ENCODE measurements at places on chromosomes 2 and 18.

DNA sequence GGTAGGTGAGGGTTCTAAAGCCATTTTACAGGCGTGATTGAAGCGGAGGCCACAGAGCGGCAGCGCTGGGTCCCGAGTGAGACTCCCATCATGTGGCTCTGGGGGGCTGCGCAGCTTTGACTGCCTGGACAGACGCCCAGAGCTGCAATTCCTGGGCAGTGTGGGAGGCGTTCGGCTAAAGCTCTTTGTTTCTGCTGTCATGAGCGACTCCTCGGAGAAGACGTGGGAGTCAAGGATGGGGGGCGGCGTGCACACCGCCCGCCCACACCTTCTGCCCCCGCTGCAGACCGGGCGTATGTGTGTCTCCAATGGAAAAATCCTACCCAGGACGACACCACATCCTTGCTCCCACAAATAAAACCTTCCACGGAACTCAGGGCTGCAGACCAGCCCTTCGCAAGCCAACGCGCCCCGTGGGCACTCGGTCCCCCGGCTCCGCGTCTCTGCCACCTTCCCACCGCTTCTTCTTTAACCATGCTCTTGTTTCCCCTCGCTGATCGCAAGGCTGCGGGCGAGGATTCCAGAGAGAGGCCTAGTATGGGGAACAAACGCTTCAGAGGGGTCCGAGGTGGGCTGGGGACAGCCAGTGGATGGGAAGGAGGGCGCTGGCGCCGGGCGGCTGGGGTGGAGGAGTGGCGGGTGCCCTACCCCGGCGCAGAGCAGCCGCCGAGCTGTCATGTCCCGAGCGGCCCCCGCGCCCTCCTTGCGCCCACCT is 680 bp upstream of the LBH start:
- peak; percentile 72 for DNase-seq

- no peak for DNase-seq
Measured at GRCh38 chr18:70127359-70127758, 78.1 kb downstream of the RTTN start.

GRCh38 chr18:79498662-79499061 is 102.9 kb downstream of the NFATC1 start:
- DNase-seq = no peak

DNA sequence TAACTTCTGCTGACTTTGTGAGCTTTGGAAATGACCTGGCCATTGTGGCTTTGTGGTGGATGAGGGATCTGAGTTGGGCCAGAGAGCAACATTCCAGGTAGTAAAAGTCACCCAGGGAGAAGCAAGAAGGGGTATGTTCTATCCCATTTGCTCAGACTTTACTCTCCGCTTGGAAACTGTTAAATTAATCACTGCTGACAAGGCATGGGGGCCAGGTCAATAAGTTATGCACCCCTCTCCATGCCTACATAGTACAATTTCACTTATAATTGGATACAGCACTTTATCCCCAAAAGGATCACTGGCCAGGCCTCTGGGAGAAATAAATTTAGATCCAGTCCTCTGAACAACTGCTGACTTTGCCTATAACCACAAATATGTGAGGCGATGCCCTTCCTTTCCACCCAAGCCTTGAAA is 92.1 kb downstream of the RPRM start:
- DNase-seq = no peak

DNA sequence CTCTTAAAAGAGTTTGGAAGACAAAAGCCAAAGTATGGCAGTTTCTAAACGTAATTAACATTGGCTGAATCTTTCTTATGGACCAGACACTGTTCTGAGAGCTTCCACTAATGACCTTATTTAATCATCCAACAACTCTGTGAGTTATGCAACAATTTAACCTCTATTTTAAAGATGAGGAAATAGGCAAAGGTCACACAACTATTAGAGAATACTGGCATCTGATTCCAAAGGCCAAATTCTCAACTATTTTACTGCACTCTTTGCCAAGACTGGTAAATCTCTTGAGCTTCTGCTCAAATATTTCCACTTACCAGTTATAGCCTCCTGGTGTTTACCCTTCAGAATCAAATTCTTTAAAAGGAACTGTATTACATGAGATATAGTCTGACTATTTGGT is 42.1 kb upstream of the ERMN start:
- DNase-seq = no peak

- no peak for DNase-seq
Measured at GRCh38 chr2:141565597-141565996, 565.2 kb downstream of the LRP1B start.

GRCh38 chr18:28574175-28574574 is 397.2 kb upstream of the CDH2 start:
- no peak for DNase-seq

DNA sequence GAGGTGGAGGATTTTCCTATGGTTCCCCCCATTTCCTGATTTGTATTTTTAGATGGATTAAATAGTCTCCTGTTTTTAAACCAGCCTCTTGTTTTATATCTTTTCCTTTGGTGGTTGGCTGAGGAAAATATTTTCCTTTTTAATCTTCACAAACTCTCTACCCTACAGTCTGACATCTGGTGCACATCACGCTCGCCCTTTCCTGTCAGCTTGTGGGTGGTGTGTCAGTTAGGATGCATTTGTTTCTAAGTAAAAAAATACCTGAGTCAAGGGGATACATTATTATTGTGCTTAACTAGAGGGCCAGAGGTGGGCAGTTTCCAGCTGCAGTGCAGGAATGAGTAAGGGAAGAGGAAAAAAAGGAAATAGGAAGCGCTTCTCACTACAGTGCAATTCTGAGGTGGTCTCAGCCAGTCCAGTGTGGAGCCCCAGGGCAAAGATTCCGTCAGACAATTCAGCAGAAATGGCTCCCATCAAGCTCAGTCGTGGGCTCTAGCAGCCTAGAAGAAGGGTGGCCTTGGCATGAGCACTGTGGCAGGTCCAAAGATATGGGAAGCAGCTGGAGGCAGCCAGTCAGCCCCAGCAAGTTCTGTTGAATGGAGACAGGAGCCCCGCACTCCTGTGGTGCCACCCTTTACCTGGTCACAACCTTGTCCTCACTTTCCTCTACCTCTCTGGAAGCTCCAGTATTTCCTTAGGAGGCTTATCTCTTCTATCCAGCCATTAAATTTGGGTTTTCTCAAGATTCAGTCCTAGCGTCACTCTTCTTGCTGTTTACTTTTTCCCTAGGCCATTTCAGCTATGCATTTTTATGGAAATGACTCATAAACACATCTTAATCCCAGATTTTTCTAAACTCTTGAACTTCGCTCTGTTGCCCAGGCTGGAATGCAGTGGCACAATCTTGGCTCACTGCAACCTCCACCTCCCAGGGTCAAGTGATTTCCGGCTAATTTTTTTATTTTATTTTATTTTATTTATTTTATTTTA is 18.5 kb downstream of the SFTPB start:
- no peak for DNase-seq

DNA sequence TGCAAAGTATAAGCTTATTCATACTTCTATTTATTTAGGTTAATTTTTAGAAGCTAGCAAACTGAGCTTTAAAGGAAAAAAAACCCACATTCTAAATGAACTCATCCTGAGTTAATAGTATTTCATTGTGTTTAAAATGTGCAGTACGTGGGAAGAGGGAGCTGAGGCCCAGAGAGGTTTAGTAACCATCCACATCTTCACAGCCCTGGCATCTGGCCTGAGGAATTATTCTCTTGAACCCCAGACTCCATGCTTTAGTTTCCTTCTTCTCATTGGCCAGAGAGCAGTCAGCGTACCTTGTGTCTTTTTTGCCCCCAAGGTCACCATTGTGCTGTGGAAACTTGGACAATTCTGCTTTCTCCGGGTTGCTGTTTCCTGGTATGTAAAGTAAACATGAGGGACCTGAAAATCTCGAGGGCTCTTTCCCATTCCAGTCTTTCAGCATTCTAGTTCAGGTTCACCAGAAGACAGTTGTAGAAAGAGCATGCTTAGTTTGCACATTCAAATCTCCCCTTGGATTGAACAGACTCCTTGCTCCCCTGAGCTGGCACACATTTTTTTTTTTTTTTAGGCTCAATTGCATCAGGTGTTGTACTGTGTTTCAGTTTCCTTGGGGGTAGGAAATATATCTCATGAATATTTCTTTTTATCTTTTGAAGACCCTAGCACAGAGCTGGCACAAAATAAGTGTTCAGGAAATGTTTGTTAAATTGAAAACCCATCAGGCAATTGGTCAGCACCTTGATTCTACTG is 81.4 kb downstream of the MYCN start:
- DNase-seq = no peak

DNA sequence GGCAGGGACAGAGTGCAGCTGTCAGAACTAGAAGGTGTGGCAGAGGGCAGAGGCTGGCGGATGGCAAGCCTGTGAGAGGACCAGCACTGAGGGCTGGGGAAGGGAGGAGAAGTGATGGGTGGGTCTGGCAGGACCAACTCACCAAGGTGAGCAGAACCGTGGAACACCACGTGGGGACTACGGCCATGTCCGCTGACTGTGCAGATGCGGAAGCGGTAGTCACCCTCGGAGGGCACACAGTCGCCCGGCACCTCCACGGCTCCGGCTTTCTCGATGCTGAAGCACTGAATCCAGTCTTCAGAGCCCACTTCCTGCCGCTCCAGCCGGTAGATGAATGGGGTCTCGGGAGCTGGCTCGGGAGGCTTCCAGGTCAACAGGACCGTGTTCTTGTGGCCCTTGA is 4.2 kb downstream of the OBSL1 start:
- no peak for DNase-seq

- no peak for DNase-seq
Measured at GRCh38 chr18:39846265-39846664, 2108.8 kb upstream of the PIK3C3 start.

GRCh38 chr18:10041180-10041579 is 127.4 kb downstream of the VAPA start:
- DNase-seq = no peak

GRCh38 chr18:13112982-13113381 is 105.6 kb upstream of the LDLRAD4 start:
- DNase-seq = no peak

DNA sequence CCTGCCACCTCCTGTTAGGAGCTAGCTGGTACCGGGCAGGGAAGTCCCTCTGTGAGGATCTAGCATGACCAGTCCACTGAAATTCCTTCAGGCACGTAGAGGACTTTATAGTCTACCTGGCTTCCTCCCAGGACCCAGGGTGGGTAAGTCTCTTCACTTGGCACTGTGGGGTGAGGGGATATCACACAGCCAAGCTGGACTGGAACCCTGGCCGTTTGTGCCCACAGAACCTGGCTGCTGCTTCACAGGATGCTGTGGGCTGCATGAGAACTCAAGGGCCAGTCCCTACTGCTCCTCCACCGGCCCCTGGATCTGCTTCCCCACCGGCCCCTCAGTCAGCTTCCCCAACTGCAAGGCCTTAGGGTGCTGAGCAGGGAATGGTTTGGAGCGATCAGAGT is 35.8 kb downstream of the HS1BP3 start:
- DNase-seq = no peak

DNA sequence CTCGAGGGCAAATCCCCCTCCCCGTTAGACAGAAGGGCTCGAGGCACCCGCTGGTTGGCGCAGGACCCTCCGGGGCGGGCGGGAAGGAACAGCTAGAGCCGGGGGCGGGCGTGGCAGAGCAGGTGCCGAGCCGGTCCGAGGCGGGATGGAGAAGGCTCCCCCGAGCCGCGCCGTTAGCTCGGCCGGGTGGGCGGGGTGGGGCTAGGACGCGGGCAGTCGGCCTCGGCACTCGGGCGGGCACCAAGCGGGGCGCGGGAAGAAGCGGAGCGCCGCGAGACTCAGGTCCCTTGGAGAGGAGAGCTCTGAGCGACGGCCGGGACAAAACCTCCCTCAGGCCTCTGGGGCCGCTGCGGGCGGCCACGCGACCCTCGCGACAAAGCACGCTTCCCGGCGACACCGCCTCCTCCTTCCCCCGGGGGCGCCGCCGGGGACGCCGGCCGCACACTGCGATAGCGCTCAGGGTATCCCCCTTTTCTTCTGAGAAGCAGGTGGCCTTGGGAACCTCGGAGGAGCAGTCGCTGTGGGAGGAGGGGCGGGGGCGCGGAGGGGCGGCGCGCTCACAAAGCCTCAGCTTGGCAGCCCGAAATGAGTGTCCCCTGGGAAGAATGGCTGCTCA is 721 bp downstream of the FHOD3 start:
- no peak for DNase-seq

DNA sequence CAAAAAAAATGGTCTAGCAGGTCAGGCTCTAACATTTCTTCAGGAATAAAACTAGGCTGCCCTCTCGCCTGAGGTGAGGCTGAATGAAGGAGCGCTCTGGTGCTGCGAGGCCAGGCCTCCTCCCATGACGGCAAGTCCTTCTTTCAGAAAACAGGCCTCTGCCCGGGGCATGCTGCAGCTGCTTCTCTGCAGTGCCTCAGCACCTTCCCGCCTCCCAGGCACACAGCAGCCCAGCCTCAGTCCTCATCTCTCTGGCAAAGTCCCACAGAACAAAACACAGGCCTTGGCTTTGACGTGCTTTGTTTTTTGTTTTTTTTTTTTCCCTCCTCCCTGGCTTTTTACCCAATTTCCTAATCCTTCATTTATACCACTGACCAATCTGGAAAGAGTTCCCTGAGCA is 74.8 kb downstream of the BCL11A start:
- no peak for DNase-seq

DNA sequence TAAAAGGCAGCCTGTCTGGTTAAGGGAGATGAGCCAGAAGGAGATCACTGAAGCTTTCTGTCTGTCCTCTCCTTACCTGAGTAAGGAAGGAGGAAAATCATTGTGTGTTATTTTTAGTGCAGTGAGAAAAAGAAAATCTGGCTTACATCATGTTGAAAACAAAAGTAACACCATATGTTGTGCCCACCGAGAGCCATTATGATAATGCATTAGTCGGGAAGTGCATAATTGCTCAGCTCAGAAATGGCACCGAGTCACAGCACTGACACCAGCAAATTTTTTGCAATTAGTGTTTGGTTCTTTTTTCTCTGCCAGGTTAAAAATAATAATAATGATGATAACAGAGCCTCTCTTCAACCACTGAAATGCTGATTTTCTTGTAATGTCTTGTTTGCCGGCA is 46.6 kb downstream of the HNMT start:
- DNase-seq = no peak

DNA sequence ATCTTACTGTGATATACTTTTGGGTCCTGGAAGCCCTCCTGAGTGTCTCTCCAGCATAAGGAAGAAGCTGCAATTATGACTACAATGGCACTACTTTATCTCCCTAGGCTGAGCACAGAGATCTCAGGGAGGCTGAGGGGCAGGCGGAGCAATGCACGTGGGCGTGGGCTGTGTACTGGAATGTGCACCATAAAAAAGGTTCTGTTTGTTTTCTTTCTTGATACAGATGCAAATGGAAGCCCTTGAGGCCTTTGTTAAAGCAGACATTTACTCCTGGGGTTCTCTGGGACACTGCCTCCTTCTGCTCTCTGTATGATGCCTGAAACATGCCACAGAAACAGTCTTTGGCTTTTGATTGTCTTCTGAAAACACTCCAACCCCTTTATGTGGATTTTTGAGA is 79.1 kb upstream of the DLX2 start:
- no peak for DNase-seq

DNA sequence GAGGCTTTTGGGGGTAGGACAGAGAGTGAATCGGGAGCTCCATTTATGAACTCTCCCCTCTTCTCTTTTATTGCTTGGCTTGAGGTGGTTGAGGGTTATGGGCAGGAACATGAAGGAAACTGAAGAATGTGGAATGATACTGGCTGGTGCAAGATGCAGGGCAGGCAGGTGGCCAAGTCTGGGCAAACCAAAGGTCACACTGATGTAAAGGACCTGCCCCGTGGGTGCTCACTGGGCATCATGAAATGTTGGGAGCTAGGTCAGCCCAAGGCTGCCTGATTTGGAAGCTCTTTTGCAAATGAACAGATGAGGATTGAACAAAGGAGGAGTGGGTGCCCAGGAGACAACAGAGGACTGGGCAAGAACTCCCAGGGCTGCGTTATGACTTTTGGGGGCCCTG is 328.9 kb downstream of the CLIP4 start:
- no peak for DNase-seq

- no peak for DNase-seq
Measured at GRCh38 chr18:24801001-24801400, 340.6 kb downstream of the HRH4 start.

GRCh38 chr2:170092436-170093060 is 85.4 kb upstream of the MYO3B start:
- no peak for DNase-seq
